Activated naive CD4-positive, alpha-beta T cell treated with anti-CD3 and anti-CD28 coated beads, Interleukin-2, amount 50 U/mL, for 72 hours (primary cell): ENCODE measurements at places on chromosomes 5 and 9.

- no peak for DNase-seq
Measured at GRCh38 chr5:79464695-79465332, 49.1 kb downstream of the HOMER1 start.

GRCh38 chr5:181261320-181262049, 542 bp upstream of the TRIM52 start:
- DNase-seq: peak; percentile 80

- no peak for DNase-seq
Measured at GRCh38 chr5:6266671-6267197, 111.6 kb downstream of the MED10 start.

DNA sequence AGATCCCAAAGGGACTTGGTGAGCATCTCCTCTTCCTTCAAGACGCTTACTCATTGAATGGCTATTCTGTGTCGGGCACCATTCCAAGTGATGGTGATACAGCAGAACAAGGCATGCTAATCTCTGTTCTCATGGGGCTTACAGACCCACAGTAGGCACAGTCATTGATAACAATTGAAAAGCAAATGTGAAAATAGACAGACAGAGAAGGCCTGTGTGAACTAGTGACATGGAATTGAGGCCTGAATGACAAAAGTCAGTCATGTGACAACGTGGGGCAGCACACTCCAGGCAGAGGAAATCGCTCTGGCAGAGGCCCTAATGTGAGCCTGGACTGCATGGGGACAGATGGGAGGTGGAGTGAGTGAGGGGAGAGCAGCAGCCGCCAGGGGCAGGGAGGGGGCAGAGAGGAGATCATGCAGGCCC, 70.7 kb upstream of the CPLX2 start:
- no peak for DNase-seq

GRCh38 chr5:179265514-179266290, 79.6 kb downstream of the ADAMTS2 start:
- peak; percentile 41 for DNase-seq

DNA sequence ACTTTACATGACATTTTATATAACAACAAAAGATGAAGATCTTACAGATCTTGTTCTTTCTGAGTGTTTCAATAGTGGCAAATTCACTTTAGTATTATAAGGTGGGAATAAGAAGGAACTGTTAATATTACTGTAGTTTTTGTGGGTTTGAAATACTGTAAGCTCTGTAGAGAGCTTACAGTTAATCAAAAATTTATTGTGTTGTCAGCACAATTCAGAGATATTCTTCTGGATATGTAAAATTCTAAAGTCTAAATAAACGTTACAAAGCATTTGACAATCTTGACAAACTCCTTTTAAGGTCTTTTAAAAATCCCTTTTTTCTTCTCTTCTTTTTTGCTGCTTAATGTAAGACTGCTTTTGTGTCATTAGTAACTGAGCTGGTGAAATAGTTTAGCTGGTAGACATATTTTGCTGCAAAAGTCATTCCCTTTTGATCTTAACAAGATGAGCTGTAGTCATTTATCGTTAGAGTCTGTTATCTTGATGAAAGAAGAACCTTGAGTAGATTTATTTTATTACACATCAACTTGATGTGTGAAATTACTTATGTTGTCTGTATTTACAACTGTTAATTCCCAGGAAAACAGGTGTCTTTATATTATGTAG, 186.0 kb downstream of the WDR70 start:
- DNase-seq: no peak

DNA sequence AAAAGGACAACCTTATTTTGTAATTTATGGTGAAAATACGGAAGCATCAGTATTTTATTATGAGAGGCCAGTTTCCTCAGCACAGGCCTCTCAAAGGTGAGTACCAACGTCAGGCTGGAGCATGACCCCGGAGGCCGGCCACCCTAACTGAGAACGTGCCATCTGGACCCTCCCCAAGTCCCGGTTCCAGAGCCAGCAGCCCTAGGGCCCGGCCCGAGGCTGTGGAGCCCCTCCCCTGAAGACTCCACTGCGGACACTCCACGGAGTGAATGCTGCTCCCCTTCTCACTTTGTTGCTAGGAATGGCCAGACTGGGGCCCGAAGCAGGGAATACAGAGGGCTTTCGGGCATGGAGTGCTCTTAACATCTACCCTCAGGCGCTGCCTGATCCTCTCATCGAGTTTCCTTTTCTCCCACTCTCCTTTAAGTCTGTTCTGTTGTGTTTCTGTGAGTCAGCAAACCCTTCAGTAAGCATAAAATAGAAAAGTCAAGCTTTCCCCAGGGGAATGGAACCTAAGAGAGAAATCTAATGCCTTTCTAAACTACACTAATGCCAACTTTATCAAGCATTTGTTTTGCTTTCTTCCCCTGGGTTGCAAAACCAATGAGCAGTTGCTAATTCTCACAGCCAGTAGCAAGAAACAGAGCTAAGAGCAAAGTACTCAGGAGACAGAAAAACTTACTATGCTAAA, 4.5 kb downstream of the BRD9 start:
- no peak for DNase-seq

- no peak for DNase-seq
Measured at GRCh38 chr5:78611126-78611605, 37.4 kb downstream of the LHFPL2 start.

GRCh38 chr9:98998441-98999151, 54.9 kb downstream of the COL15A1 start:
- DNase-seq: peak; percentile 81

- no peak for DNase-seq
Measured at GRCh38 chr5:131973089-131973712, 27.7 kb upstream of the MEIKIN start.

DNA sequence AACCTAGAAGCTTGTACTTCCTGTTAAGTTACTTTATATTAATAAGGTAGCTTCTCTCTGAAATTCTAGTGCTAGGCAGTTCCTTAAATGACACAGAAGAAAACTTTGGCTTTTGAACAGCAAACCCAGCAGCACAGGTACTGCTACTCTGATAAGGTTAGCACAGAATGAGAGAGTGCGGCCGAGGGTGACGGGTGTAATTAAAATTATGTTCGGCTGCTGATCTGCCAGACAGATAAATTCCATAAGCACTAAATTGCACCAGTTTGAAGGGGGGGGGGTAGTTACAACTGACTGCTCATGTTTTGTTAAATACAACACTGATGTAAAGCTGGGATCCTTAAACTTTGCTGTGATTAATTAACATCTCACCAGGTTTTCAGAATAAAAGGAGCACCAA, 475.1 kb downstream of the SPOCK1 start:
- no peak for DNase-seq

DNA sequence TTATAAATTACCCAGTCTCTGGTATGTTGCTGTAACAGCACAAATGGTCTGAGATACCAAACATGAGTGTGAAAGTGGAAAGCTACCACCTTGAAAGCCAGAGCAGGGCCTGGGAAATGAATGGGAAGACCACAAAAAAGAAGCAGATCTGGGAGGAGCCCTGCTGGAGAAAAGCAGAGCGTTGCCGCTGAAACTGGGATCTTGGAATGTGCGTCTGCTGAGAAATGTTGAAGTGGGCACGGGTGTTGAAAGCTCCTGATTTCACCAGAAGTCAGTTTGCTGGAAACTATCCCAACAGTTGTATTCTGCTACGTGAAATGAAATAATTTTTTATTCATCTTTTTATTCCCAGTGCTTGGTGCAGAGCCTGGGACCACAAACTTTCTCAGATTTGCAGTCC, 40.0 kb downstream of the NUDT12 start:
- DNase-seq: no peak

DNA sequence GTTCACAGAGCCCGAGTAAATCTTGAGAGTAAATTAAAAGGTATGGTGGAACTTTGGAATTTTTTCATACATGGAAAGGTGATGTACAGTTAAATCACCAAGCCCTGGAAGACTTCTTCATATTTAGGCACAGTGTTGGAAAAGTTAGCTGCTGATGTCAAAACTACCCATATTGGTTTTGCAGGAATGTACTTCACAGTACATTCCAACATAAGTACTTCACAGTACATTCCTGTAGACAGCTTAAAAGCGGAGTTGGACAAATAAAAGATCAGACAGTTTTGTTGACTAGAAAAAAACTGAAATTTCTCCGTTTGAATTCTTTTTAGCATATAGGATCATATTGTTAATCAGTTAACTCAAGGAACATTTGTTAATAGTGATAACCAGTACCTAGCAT, 1.8 kb downstream of the RANBP17 start:
- DNase-seq: no peak

DNA sequence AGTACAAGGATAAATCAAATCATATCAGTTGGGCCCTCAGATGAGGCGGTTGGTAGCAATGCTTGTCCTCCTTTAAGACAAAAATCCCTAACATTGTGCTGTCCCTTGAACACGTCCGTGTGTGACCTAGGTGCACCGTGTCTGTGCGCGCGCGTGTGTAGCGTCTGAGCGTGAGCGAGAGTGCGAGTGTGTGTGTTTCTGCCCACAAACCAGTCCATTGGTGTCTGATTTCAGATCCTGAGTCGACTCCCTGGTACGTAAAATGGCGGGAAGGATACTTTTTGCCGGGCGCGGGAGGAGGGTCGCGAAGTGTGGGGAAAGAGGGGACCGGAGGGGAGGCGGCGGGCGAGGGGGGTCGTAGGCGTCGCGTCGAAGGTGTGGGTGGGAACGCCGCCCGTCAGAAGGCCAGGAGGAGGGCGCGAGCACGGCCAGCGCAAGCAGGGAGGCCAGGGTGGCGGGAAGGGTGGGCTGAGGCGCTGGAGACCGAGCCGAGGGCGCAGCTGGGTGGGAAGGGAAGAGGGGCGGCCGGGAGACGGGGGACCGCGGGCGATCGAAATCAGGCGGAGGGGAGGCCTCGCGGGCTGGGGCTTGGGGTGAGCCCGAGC, 8.9 kb downstream of the OTP start:
- peak; percentile 26 for DNase-seq

GRCh38 chr9:21611891-21612290, 129.8 kb upstream of the IFNE start:
- no peak for DNase-seq

- no peak for DNase-seq
Measured at GRCh38 chr5:151257731-151258181, 4.8 kb downstream of the GM2A start.

DNA sequence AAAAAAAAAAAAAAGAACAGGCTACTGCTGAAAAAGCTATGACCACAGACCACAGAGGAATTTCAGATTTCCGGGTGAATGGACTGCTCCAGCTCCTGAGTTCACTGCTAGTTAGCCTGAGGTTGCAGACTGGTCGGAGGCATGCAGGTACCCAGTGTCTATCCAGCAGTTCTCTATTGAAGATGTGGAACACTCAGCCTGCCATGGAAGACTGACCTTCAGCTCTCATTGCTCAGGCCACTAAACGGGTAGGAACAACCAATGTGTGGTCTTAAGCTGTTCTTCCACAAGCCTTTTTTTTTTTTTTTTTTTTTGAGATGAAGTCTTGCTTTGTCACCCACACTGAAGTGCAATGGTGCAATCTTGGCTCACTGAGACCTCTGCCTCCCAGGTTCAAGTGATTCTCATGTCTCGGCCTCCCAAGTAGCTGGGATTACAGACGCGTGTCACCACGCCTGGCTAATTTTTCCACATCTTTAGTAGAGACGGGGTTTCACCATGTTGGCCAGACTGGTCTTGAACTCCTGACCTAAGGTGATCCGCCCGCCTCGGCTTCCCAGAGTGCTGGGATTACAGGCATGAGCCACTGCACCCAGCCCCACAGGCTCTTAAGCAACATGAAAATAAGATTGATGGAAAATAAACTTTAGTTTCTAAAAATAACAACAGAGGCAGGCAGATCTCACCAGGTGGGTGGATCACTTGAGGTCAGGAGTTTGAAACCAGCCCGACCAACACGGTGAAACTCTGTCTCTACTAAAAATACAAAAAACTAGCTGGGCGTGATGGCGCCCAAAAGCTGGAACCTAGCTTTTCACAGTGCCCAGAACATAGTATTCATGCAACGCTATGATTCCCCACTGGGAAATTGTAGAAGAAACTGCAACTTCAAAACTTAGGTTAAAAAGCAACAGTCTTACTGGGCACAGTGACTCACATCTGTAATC, 20.0 kb upstream of the NPM1 start:
- DNase-seq: no peak

GRCh38 chr5:5592541-5592940, 170.1 kb downstream of the ICE1 start:
- no peak for DNase-seq

- no peak for DNase-seq
Measured at GRCh38 chr9:105855987-105856386, 161.6 kb downstream of the TMEM38B start.

GRCh38 chr9:123318202-123318601, 37.8 kb upstream of the CRB2 start:
- DNase-seq: no peak

GRCh38 chr5:113491022-113491421, 2.8 kb upstream of the MCC start:
- no peak for DNase-seq

DNA sequence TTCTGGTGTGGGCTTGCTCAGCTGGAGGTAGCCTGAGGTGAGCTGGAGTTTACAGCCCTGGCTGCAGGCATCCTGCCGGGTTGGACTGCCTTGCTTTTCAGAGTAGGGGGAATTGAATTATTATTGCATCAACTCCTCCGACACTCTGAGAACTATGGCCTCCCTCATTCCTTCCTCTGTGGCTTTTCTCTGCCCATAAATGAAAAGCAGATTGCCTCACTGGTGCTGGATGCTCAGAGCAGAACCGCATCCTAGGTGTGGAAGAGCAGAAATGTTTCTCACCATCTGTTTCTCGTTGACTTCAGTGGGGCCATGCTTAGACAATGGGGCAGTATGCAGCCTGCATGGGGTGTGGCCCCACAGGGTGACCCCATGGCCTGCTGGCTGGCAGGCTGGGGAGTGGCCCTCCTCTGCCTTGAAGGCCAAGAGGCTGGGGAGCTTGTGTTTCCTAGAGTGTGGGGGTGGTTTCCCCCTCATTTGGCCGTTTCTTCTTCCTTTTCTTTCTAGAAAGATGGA, 27.3 kb upstream of the TGFBI start:
- DNase-seq: no peak

- no peak for DNase-seq
Measured at GRCh38 chr9:131843989-131844744, 104.3 kb upstream of the RAPGEF1 start.

DNA sequence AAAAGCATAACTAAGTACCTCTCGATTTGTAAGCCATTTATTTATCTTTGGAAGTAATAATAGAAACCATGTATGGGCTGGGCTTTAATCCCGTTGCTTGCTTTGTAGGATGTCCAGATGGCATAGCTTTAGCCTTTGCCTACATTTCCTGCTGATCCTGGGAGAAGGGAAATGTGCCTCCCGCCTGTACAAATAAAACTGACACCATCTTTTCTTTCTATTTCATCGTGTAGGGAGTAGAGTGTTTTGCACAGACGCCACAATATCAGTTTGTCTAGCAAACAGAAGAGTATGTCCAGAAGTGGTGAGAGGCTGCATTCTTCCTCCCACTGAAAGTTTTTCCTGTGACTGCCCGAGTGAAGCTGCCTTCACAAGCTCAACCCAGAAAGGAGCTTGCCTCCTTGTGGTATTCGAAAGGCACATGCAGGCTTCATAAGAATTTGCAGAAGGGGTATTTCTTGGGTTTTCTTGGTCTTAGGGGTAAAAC, 24.7 kb upstream of the TJP2 start:
- DNase-seq: no peak

- no peak for DNase-seq
Measured at GRCh38 chr5:144144956-144145751, 25.3 kb downstream of the YIPF5 start.

- no peak for DNase-seq
Measured at GRCh38 chr5:111385970-111386831, 126.1 kb downstream of the STARD4 start.
